Tibial nerve (tissue), 4 donors: ENCODE measurements at places on chromosomes 3 and 15.

DNA sequence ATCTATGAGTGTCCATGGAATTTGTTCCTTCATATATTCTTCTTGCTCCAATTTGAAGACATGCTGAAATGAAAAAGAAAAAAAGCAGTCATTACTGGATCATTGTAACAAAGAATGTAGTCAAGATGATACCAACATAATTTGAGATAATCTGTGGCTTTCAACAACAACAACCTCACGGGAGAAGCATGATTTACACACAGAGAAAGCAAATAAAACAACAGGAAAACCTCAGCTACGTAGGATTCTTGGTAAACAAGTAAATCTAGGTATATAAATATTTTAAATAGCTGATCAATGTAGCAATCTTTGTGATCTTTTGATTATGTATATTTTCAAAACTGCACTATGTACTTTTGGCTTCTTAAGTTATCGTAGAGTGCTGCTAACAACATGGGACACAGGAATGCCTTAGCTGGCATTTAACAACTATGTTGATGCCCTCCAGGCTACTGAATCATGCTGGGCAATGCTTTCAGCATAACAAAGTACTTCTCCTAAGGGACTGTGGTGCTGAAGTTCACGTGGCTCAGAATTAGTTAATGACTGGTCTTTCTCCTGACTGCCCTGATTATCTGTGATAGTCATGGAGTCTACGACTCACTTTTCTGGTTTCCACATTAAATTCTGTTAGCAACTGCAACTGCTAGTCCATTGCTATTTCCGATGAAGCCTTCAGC is 96.5 kb upstream of the MYO5C start:
- no peak for DNase-seq

GRCh38 chr3:57810471-57811137 is 54.5 kb downstream of the SLMAP start:
- no peak for DNase-seq

GRCh38 chr3:15154326-15154725 is 51.7 kb upstream of the CAPN7 start:
- no peak for DNase-seq

DNA sequence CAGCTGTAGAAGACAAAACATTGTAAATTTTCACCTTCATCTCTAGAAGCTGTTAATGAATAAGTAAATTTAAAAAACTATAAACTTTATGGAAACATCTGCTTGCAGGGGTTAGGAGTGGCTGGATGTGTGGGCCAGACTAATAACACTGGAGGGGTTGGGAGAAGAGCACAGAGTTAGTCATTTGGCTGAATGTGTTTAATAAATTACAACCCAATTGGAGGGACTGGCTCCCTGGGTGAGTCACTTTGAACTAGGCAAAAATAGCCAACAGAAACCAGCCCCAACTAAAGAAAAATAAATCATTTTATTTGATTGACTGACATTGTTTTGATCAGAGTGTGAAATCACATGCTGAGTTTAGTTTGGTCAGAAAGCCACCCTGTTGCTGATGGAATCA is 21.8 kb downstream of the DGKG start:
- no peak for DNase-seq

DNA sequence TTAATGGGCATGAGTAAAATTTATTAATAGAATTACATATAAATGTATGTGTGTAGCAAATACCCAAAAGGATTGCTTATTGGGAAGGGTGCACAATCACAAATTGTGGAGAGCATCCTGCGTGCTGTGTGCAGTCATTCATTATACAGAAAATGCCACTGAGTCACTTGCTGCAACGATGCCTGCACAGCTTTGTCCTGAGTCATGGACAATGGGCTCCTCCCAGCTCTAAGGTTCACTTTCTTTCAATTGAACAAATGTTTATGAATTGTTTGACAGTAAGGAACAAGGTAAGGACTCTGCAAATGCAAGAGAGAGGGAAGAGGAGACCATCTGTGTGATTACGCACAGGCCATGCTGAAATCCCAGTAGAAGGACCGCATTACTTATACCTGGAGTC is 18.7 kb downstream of the CFAP161 start:
- DNase-seq, result no peak

DNA sequence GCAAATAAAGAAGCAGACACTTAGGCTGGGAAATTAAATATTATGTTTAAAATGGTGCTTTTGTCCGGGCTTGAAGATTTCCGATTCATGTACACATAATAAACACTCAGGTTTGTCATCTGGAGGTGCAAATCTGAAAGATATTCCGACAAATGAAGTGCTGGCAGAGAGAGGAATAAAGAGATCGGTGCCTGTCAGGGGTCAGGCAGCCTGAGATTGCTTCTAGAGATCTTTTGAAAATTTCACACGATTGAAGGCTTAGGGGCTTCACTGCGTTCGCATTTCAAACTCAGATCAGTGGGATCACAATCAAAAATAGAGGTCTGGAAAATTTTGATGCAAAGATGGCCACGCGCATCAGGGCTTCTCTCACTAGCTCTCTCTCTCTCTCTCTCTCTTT is 33.2 kb downstream of the NR2F2 start:
- no peak for DNase-seq

- DNase-seq, result no peak
Observed at GRCh38 chr15:92958105-92958504, 58.0 kb downstream of the CHD2 start.

DNA sequence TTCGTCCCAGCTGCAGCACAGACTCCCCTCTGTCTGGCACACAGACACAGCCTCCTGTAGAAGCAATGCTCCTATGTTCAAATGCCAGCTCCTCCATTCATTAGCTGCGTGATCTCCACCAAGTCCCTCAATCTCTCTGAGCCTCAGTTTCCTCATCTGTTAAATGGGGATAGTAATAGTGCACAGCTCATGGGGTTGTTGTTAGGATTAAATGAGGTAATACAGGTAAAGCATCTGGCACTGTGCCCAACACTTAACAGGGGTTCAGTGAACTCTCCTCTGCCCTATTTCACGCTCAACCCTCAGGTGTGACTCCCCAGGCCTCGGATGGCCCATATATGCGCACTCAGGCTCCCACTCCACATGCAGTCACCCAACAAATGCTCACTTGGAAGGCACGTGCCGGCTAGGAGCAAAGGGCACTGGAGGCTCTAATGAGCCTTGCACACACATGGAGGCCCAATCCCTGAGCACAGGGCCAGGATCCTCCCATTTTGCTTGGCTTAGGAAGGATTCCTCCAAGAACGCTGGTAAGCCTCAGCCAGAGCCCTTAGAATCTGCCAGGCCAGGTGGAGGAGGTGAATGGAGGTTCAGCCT is 176.0 kb upstream of the LINGO1 start:
- DNase-seq, result no peak

GRCh38 chr3:30615615-30616346 is 9.4 kb downstream of the TGFBR2 start:
- DNase-seq, result no peak

DNA sequence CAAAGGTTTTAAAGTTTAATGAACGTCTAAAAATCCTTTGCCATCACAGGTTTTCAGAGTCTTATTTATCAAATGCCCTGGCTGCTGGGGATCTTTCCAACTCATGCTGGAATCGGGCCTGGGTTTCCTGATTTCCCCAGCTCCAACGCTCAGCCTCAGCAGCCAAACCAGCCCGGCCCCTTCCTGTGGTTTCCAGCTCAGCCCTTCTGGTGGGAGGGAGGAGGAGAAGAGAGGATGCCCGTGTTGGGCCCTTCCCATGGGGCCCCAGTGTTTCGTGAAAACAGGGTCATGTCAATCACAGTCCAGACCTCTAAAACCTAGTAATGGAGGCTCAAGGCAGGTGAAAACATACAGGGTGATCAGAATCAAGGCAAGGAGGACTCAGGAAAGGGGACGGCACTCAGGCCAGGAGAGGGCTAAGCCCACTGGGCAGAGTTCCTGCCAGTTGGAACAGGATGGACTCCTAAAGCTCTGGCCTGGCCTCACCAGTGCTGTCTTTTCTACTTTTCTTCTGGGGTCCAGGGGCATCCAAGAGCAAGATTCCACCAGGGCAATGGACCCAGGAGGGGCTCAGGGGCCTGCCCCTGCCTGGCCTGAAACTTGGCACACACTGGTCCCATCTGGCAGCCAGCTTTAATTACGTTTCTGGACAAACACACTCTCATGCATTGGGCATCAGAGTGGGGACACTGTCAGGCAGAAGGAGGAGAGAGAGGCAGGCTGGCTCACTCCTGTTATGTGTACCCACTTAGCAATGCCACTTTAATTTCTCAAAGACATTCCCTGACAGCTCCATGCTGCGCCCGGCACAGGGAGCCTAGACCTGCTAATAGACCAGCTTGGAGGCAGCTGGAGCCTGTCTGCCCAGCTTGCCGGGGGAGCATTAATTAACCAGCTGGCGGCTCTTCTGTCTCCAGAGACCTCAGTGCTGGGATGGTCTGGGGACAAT is 194.6 kb downstream of the FAM43A start:
- peak; percentile 27 for DNase-seq

DNA sequence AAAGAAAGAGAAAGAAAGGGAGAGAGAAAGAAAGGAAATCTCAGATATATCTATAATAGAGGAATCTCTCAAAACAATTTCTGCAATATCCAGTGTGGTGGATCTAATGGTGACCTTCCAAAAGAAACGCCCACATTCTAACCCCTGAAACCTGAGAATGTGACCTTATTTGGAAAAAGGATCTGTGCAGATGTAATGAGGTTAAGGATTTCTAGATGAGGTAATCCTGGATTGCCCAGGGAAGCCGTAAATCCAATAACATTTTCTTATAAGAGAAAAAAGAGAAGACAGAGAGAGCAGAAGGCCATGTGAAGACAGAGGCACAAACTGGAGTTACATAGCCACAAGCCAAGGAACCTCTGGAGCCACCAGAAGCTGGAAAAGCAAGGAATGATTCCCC is 307.6 kb downstream of the ZBTB20 start:
- DNase-seq, result no peak

DNA sequence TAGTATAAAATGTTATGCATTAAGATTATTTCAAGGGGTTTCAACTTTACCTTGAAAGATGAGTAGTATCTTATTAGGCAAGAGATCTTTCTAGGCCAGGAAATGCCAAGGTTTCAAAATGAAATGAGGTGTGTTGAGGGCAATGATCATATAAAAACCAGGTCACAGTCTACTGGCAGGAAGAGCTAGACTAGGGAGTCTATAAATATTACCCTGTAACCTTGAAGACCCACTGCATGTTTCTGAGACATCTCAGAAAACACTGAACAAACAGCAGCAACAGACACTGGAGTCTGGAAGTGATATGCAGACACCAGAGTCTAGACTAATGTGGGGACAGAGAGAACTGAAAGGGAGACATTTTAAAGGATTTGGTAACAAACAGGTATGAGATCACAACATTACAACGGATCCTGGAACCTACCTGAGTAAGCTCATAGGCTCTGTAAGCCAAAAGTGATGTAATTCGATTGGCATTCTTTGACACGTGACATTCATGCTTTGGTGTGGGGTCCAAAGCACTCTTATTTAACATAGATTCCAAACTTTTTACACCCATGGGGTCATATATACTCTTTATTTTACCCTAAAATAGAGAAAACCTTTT is 15.0 kb downstream of the TASOR start:
- DNase-seq, result no peak

GRCh38 chr15:99275525-99276128 is 24.3 kb downstream of the LRRC28 start:
- DNase-seq, result no peak

DNA sequence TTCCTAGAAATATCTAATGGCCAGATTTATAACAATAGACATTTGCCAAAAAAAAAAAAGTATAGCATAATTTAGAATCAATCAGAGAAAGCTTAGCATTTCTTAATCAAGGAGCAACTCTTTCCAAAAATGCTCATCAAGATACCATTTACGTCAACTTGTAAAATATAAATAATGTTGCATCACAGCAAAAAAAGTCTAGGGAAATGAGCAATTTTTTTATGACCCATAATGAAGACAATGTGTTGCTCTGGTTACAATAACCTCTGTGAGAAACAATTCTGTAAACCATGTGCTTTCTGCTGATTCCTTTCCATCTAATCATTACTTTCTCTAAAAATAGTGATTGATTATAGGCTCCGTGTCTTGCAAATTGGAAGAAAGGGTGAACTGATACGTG is 36.3 kb downstream of the KBTBD8 start:
- DNase-seq, result no peak

DNA sequence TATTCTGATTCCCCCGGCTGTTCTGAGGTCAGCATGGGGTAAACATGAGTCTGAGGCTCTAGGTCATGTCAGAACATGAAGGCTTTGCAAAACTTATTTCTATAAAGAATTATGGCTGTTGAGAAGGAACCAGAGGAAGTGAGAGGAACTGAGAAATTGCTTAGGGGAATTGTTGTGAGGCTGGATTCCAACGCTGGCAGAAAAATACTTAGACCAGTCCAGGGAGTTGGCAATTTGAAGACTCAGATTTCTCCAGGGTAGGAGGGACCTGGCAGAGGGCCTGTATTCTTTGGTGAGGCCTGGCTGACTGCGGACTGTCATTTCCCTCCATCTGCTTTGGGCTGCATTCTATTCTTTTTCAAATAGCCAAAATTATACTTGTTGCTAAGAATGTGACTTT is 155.5 kb downstream of the PLD1 start:
- DNase-seq, result peak; percentile 78

- no peak for DNase-seq
Observed at GRCh38 chr15:89772932-89773583, 3.1 kb upstream of the MESP2 start.

DNA sequence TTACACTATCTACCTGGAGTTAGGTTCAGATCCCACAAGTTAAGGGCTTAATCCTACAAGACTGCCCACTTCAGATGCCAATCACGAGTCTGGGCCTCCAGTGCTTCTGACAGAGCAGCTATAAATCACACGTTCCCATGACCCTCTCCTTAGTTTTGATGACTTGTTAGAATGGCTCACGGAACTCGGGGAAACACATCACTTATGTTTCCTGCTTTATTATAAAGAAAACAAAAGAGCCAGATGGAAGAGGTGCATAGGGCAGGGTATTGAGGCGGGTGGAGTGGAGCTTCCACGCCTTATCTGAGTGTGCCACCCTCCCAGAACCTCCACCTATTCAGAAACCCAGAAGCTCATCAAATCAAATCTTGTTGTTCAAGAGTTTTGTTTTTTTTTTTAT is 170.8 kb downstream of the MOBP start:
- no peak for DNase-seq

DNA sequence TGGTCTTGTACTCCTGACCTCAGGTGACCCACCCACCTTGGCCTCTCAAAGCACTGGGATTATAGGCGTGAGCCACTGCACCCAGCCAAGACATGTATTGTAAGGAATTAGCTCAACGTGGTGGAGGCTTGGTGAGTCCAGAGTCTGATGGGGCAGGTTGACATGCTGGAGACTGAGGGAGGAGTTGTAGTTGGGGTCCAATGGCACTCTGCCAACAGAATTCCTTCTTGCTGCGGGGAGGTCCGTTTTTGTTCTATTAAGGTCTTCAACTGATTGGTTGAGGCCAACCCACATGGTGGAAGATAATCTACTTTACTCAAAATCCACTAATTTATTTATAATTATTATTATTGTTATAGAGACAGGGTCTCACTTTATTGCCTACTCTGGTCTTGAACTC is 30.1 kb downstream of the PLA2G4D start:
- DNase-seq, result no peak

- no peak for DNase-seq
Observed at GRCh38 chr3:34001022-34001421, 202.6 kb downstream of the PDCD6IP start.

GRCh38 chr15:50418041-50418583 is 6.1 kb upstream of the USP8 start:
- DNase-seq, result no peak
